ENCODE measurements at places on chromosomes 3 and 15. TPM values are rescaled to one million over a fixed set of nuclear protein-coding genes. Genes with fewer than 3 reads are reported as not detected.

- DNase-seq = no peak
Measured at GRCh38 chr15:59052915-59053407, 52.0 kb upstream of the CCNB2 start.

Gene POTEB
- total RNA-seq = not detected

GRCh38 chr15:66481107-66481856 is 16.3 kb downstream of the SNAPC5 start:
- no peak for DNase-seq

Gene ROPN1B
- total RNA-seq = not detected

- no peak for DNase-seq
Measured at GRCh38 chr15:101255615-101256241, 3.9 kb upstream of the CHSY1 start.

Measured in Karpas-422 (cell line).